Uterus (tissue), 4 donors: ENCODE measurements at places on chromosomes 12 and 14.

DNA sequence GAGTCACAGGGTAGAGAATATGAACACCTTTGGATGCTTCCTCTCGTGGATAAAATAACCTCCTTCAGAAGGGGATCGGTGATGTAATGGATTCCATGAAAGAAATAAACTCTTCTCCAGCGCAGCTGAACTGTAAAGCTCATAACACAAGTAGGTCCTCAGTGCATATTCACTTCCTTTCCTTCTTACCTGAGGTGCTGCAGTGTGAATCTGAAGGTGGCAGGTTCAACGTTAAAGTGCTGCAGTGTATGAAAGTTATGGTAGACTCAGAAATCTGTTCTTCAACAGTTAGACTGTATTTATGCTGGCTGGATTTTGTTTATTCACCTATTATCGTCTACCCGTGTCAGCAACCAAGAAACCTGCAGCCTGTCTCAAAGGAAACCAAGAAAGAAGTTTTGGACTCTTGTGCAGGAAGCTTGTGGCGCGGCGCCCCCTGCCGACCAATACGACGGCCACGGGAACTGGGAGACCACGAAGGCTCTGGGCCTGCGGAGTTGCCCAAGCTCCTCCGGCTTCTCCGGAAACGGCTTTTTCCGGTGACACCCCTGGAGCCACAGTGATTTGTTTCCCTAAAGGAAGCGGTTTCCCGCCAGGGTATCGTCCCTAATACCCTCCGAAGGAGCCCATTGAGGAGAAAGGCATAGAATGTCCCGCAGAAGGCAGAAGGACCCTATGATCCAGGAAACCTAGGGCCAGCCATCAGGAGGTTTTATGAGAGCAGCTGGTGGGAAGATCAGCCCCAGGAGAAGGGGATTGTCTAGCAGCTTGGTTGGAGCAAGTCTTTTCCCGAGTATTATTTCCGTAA lies 17.6 kb upstream of the RNASE3 start:
- H3K27me3 ChIP-seq = no peaks in the 10 kb centered on the region
- no peak overlapping the region for H3K4me3 ChIP-seq
- H3K4me1 ChIP-seq = no peaks in the 10 kb centered on the region
- H3K36me3 ChIP-seq = no peaks in the 10 kb centered on the region

DNA sequence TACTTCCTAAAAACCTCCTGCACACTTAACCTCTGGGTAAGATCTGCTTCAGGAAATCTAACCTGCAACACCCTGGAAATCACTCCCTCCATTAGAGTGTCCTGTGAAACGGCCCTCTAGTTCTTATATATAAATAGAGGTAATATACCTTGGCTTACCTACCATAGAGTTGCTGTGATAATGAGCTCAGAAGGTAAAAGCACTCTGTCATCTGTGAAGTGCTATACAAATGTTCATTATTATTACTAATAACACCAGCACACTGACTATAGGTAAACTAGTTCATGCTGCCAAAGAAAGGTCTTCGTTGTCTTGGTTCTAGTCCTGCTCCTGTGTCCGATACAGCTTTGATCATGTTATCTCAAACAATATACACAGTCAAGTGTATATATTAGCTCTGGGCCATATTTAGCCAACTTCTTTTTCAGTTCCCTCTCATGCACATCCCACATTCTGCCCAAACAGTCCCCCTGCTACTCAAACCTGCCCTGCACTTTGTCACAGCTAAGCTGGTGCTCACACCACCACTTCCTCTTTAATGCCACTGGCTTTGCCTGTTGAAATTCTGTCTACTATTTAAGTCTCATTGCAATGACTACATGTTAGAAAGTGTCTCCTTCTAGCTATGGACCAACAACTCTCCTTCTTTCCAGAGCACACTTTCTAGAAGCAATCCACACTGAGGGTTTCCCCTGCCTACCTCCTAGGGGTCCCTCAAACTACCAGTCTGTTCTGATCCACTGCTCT lies 5.1 kb downstream of the E2F7 start:
- H3K4me3 ChIP-seq = no peak overlapping the region
- DNase-seq = no peak
- no peak overlapping the region for H3K27ac ChIP-seq
- peaks cover 6% of the 10 kb centered on the region for H3K4me1 ChIP-seq
- no peaks in the 10 kb centered on the region for H3K27me3 ChIP-seq

DNA sequence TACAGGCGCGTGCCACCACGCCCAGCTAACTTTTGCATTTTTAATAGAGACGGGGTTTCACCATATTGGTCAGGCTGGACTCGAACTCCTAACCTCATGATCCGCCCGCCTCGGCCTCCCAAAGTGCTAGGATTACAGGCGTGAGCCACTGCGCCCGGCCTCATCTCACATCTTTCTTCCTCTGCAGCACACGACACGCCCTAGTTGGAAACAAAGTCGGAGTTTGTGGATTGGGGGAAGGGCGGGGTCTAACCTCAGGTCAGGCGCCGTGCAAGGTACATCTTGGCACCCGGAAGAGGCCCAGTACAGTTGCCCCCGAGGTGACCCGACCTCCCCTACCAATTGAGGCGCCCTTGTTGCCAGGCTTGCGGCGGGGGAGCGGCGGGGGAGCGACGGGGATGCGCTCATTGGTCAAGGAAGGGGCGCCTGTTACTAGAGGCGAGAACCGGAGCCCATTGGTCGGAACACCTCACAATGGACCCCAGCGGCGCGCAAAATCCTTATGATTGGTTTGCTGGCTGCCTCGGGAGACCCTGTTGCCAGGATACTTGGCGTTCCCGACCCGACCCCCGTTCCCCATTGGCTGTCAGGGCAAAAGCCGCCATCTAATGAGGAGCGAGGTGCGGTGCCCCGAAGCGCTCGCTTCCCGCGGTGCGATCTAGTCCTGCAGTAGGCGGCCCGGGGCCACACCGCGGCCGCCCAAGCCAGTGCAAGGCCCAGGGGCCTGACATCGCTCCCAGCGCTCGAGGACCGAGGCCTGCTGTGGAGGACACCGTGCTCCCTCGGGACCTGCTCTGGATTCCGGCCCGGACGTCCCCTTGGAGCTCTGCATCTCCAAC lies at the start of gene REC8:
Gene REC8 (plus strand): TSS at position 659 of the 839 bp plus-strand sequence. CDS start 473 bp downstream, outside the sequence.
- DNase-seq = peak; percentile 50
- H3K27me3 ChIP-seq = no peaks in the 10 kb centered on the region
- peak within 1 kb of the TSS; percentile 27 for H3K4me3 ChIP-seq
- H3K36me3 ChIP-seq = no peaks in the 10 kb centered on the region
- H3K4me1 ChIP-seq = no peaks in the 10 kb centered on the region
- H3K27ac ChIP-seq = no peak within 1 kb of the TSS

DNA sequence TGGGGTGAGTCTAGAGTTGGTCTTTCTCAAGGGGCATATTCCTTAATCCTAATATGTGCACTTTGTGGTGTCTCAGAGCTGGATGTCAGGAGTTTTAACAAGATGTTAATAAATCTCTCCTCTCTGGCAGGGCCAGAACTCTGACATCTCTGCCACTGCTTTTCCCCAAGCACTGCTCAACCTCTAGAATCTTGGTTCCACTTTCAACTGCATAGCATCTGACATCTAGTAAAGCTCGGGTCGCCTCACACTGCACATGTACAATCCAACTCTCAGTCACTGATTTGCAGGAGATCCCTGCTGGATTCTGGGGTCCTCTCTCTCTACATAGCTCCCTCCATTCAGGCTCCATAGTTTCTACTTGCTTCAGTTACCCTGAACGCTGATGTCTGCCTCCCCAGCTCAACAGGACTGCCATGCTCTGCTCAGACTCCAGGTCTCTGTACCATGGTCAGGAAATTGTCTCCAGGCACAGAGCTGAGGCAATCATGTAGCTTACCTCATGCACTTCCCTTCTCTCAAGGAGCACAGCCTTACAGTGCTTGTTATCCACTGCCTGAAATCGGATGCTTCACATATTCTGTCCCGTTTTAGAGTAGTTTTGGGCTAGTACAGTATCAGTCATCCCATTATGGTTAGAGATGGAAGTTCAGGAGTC lies 1.6 kb downstream of the PTCSC3 start:
- H3K27me3 ChIP-seq = no peaks in the 10 kb centered on the region
- H3K27ac ChIP-seq = no peak overlapping the region
- no peak for DNase-seq
- H3K4me1 ChIP-seq = no peaks in the 10 kb centered on the region
- H3K4me3 ChIP-seq = no peak overlapping the region

DNA sequence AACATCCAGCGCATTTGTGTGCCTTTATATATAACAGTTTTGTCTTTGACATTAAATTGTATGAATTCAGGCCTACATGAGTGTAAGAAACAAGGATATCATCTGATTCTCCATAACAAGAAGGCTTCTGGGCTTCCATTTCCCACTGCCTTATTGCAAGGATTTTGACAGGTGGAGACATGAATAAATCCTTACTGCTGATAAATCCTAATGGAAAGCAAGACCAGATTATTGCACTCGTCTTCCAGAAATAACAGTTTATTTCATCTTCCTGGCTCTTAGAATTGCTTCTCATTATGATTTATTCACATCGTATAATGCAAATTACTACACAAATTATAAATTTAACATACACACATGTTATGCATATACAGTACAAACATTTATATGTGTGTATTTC lies 348.1 kb downstream of the MDGA2 start:
- no peaks in the 10 kb centered on the region for H3K36me3 ChIP-seq
- H3K4me1 ChIP-seq = no peaks in the 10 kb centered on the region
- no peaks in the 10 kb centered on the region for H3K27me3 ChIP-seq
- DNase-seq = no peak
- no peak overlapping the region for H3K27ac ChIP-seq

- no peak for DNase-seq
- no peaks in the 10 kb centered on the region for H3K4me1 ChIP-seq
- H3K4me3 ChIP-seq = no peak overlapping the region
- no peaks in the 10 kb centered on the region for H3K27me3 ChIP-seq
- H3K27ac ChIP-seq = no peak overlapping the region
These were observed 64.1 kb downstream of the E2F7 start for GRCh38 chr12:77001276-77001675.

- no peaks in the 10 kb centered on the region for H3K36me3 ChIP-seq
- no peaks in the 10 kb centered on the region for H3K27me3 ChIP-seq
- DNase-seq = no peak
- H3K4me1 ChIP-seq = no peaks in the 10 kb centered on the region
- H3K4me3 ChIP-seq = no peak overlapping the region
These were observed 609.0 kb upstream of the STXBP6 start for GRCh38 chr14:25658988-25659387.

DNA sequence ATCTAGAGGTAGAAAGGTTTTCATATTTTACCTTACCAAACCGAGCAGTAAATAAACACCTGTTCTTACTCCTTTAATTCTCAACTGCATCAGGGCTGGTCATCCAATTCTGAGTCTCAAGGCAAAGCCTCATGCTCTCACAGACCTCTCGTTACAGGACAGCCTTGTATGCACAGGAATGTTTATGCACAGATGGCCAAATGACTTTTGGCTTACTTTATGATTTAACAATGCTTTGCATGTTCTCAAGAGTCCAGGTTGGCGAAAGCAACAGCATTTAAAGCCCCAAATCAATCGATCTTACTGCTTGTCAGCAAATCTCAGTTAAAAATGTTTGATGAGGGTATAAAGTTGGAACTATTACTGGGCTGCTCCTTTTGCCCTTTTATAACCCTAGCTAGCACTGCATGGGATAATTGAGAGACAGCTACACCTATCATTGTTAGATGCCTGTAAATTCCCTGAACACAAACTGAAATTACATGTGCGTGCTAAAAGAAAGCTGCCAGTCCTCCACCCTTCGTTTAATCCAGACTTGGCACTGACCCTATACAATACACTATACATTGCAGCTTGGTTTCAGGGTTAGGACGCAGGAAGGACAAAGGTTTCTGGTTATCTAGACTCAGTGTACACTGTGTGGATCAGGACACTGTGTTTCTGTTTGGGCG lies 63.6 kb downstream of the TMCC3 start:
- DNase-seq = no peak
- H3K4me3 ChIP-seq = no peak overlapping the region
- H3K4me1 ChIP-seq = no peaks in the 10 kb centered on the region
- no peaks in the 10 kb centered on the region for H3K36me3 ChIP-seq

- H3K4me1 ChIP-seq = no peaks in the 10 kb centered on the region
- H3K27me3 ChIP-seq = no peaks in the 10 kb centered on the region
- H3K36me3 ChIP-seq = no peaks in the 10 kb centered on the region
- DNase-seq = no peak
- no peak overlapping the region for H3K27ac ChIP-seq
- H3K4me3 ChIP-seq = no peak overlapping the region
These were observed 60.7 kb downstream of the SLC6A12 start for GRCh38 chr12:153080-153746.

DNA sequence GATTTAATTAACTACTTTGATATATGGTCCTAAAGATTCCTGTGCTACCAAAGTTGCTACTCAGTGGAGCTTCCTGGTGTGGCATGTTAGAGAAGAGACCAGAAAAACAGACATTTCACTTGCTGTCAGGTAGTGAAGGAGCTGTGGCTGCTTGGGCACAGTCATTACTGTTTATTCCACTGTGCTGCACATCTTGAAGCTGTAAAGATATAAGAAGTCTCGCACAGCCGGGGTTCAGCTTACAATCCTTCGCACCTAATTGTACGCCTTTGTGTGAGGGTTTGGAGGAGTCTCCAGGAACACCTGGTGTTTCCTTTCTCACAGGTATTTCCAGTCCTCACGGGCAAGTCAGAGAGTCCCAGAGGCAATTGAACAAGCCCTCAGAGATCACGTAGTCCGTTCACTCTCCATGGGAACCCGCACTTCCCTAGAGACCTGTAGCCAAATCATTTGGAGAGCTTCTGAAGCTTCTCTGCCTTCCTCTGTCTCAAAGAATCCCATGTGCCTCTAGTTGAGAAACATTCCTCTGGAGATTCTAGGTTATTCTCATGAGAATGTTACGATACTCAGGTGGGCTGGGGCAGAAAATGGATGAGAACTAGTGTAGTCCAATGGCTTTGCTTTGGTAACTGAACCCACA lies 4.1 kb downstream of the EVL start:
- H3K36me3 ChIP-seq = no peaks in the 10 kb centered on the region
- no peak for DNase-seq
- no peak overlapping the region for H3K27ac ChIP-seq
- no peak overlapping the region for H3K4me3 ChIP-seq

GRCh38 chr12:11813438-11813813 lies 164.0 kb downstream of the ETV6 start:
- peak overlapping the region; percentile 12 for H3K4me3 ChIP-seq
- H3K27me3 ChIP-seq = no peaks in the 10 kb centered on the region
- no peak for DNase-seq
- H3K36me3 ChIP-seq = no peaks in the 10 kb centered on the region
- H3K4me1 ChIP-seq = no peaks in the 10 kb centered on the region
- H3K27ac ChIP-seq = peak overlapping the region; percentile 79

- no peak for DNase-seq
- H3K27ac ChIP-seq = no peak overlapping the region
- no peak overlapping the region for H3K4me3 ChIP-seq
- H3K4me1 ChIP-seq = no peaks in the 10 kb centered on the region
- H3K36me3 ChIP-seq = no peaks in the 10 kb centered on the region
These were observed 107.3 kb upstream of the CCDC196 start for GRCh38 chr14:66378712-66379505.
